Left ventricle myocardium inferior (tissue), 1 donor: ENCODE measurements at places on chromosomes 2 and 18. TPM values are rescaled to one million over a fixed set of nuclear protein-coding genes. Genes with fewer than 3 reads are reported as not detected.

KIF5C gene
- total RNA-seq, result 0.47 TPM

CTLA4 gene
- total RNA-seq, result 0.11 TPM

RAB17 gene
- 4.5 TPM for total RNA-seq

FAM124B gene
- 1.1 TPM for total RNA-seq

DNA sequence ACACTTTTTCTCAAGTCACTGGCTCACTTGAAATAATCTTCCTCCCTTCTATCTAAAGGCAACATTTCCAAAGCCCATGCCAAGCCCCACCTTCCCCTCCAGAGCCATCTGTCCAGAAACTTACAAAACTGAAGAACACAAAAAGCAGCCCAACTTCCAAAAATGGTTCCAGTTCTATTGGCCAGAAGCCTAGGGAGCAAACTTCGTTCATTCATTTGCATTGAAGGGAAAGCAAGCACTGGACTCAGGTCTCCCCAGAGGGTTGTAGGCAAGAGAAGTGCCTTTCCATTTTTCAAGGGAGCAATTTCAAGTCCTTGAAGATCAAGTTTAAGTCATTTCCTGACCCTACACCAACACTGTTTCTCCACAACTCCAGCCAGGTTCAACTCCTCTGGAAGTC lies 585.0 kb downstream of the BCL11A start:
- DNase-seq, result no peak

- no peak for DNase-seq
Observed at GRCh38 chr2:50769406-50770181, 262.3 kb downstream of the NRXN1 start.

GRCh38 chr2:215833531-215834162 lies 179.7 kb downstream of the MREG start:
- no peak for DNase-seq

- no peak for DNase-seq
Observed at GRCh38 chr2:209662021-209662420, 109.6 kb upstream of the UNC80 start.

DNA sequence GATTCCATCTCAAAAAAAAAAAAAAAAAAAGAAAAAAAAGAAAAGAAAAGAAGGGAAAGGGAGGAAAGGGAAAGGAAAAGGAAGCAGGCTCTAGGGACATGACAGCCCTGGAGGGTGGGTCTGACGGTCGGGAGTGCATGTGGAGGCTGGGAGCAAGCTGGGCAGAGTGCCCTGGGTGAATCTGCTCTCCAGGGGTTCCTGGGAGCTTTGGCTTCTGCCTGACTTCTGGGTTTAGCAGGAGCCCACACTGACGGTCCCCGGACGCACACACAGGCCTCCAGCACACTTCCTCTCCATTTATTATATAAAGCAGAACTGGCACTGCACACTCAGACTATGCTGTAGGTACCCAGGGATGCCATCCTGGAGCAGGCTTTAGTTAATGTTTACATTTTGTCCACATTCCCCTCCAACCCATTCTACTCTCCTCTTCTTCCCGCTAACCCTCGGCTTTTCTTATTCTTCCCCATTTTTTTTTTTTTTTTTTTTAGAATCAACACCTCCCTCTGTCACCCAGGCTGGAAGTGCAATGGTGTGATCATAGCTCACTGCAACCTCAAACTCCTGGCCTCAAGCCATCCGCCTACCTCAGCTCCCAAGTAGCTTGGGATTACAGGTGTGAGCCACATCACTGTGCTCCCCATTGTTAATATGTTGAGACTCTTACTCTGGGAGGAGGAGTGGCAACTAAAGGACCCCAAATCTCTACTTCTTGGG lies 151.1 kb upstream of the SLC1A4 start:
- DNase-seq, result peak; percentile 22

GRCh38 chr2:163419000-163419830 lies 316.6 kb downstream of the FIGN start:
- DNase-seq, result no peak

DNA sequence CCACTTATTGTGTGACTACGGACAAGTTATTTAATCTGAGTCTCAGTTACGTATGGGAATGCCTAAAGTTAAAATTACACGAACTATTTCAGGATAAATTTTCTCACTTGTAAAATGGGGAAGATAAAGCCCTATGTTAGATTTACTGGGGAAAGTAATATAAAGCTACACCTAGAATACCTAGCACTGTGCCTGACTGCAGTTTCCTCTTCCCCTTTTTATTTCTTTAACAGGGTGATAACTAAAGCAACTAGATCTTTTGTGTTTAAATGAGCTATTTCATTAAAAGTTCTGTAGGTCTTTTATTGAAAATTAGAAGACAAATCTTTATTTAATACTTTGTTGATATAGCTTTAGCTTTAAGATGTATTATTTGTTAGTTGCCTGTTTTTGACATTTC lies 5.0 kb downstream of the B3GNT2 start:
- DNase-seq, result no peak

- DNase-seq, result no peak
Observed at GRCh38 chr2:11270891-11271290, 73.5 kb downstream of the ROCK2 start.

GRCh38 chr2:218471036-218471435 lies 52.1 kb downstream of the VIL1 start:
- DNase-seq, result no peak
